ENCODE measurements at places on chromosomes 6 and 20. TPM values are rescaled to one million over a fixed set of nuclear protein-coding genes. Genes with fewer than 3 reads are reported as not detected.
A peak's percentile ranks its signal among the peaks of the same experiment; 100 is the strongest.

COX4I2 gene
- polyA plus RNA-seq: not detected

DNA sequence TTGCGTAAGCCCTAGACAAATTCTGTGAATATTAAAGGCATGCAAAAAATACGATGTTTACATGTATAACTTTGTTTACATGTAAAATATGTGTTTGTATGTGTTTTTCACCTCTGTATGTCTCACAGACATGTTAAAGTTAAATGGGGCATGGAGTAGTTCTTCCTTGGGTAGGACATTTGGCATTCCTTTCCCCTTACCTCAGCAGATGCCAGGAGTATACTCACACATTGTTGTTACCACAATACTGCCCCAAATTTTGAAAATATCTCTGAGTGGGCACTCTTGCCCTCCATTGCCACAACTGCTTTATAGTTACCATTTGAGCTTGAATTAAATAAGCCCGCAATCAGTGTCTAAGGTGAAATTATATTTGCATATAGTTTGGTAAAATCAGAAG, 147.5 kb downstream of the MYO6 start:
- DNase-seq: no peak

DNA sequence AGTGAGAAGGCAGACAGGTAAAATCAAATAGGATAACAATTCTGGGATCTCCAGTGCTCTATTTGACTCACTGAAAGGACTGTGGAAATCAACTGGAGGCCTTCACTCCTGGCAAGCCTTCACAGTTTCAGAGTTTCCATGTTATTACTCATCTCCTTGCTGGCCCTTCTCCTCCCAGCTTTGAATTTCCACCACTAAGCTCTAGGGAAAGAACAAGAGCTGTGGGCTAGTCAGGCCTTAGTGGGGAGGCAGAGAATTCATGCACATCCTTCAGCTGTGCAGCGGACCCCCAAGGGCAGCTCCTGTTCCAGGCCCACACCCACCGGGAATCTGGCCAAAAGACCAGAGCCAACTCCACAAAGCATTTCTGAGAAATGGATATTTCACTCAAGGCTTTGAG, 26.0 kb downstream of the MYLIP start:
- no peak for DNase-seq

DNA sequence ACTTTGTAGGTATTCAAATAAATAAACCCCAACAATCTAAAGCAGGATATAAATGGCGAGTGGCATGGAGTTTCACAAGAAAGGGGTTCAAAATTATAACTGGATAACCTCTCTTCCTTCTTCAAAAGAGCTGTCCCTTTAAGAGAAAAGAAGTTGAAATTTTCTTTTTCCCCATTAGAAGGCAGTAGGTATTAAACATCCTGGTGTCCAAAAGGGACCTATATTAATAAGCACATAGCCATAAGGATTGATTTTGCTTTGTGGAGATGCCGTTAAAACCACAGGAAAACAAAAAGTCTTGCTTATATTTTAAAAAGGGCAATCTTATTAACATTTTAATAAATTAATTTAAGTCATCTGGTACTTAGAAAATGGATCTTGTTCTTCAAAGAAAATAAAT, 76.5 kb downstream of the LYRM4 start:
- no peak for DNase-seq

- peak; percentile 91 for DNase-seq
These were observed 1.5 kb upstream of the MSH5 start for GRCh38 chr6:31737991-31738979.

GRCh38 chr20:50482396-50482981, 27.7 kb upstream of the PTPN1 start:
- DNase-seq: peak; percentile 65

MYB gene
- 153 TPM for polyA plus RNA-seq

- DNase-seq: no peak
These were observed 211.9 kb downstream of the FOXC1 start for GRCh38 chr6:1821513-1822183.

DNA sequence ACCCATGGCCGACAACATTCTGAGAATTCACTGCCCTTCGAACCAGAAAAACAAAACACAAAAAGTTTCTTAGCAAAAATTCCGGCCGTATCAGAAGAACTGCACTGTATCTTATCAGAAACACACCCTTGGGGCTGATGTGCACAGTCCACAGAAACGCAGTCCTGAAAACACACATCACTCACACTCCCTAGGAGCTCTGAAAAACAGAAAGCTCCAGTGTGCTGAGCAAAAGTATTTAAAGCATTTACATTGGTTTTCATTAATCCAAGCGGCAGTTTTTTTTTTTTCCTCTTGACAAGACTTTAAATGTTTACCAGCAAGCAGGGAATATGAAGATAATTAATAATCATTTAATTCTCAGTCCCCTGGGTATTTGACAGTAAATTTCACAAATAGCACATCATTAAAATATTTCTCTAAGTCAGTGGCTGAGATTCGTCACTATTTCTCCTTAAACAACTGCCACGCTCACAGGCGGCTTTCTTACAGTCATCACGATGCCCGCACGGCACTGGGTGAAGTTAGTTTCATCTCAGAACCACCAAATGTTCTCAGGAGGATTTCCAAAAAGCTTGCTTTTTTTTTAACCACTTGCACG, 13.3 kb downstream of the NFATC2 start:
- peak; percentile 65 for DNase-seq

SLC44A4 gene
- 13.6 TPM for polyA plus RNA-seq

MEP1A gene
- polyA plus RNA-seq: not detected

DNA sequence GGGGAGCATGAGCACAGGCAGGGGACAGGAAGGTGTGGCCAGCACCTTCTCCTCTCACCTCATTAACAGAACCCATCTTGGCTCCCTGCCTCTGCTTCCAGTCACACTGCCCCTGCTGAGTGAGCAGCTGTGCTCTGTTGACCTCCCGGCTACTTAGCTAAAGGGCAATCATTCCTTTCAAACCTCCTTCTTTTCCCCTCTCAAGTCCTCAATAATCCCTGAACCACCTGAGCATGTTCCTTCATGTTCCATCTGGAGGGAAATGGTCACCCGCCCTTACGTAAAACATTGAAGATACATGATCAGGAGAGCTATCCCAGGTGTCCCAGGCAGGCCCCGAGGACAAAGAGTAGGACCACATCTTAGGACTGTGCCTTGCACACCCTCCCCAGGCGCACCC, 21.7 kb upstream of the MRPS10 start:
- DNase-seq: no peak

- no peak for DNase-seq
These were observed 215.8 kb upstream of the RREB1 start for GRCh38 chr6:6891949-6892461.

Data from K562 (cell line).